ENCODE measurements at places on chromosomes 4 and X.

GRCh38 chr4:100949350-100949935 lies 397.9 kb downstream of the PPP3CA start:
- DNase-seq = no peak

GRCh38 chr4:167614866-167615265 lies 380.6 kb upstream of the SPOCK3 start:
- no peak for DNase-seq

DNA sequence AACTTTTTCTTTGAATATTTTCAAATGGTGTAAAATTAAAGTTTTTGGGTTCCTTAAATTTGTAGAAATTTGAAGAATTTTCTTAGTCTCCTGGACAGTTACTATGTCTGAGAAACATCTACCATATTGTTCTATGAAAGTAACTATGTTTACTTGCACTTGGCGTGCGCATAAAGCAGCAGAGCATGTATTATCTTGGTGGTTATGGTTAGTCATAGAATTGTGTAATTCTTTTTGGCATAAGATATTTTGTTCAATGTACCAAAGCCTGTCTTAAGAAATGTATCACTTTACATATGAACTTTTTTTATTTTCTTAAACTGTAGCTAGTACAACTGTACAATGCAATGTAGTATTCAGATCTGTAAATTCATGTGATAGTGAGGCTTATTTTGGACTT lies 49.2 kb downstream of the CDS1 start:
- DNase-seq = no peak

- no peak for DNase-seq
Observed at GRCh38 chr4:36709991-36710390, 428.6 kb downstream of the DTHD1 start.

DNA sequence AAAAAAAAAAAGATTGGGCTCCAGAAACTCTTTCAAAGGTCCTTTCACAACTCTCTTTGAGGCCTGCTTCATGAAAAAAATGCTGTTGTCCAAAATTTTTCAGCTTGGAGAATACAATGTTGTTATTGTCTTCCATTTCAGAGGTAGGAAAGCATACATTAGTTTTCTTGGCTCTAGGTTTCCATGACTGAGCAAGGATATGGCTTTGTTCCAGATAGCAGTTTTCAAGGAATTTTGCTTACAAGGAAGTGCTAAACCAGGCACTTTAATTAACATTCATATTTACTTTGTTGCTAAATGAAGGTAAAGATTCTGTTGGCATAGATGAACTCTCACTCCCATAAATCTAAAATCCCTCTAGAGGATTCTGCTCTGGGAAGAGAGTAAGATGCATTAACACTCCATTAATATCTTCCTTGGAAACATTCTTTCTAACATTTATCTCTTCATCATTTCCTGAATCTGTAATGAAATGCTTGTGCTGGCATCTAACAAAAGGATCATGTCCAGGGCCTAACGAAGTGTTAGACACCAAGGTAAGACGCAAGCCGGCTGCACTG lies 118.4 kb downstream of the COL25A1 start:
- DNase-seq = no peak

DNA sequence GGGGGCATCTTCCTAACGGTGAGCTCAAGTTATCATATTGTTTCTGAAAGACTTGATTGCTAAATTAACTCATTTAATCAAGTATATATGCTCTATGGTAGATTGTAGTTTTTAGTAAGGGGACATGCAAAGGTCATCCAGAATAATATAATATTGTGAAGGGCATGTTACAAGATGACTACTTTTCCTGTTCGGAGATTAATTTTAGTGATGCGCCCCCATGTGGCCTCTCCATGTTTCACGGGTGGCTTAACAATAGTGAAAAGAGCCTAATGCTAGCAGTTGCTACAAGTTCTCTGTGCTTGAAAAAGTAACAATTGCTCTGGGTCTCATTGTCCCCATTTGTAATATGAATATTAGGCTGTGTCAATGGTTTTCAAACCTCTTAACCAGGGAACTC lies 12.2 kb downstream of the SMPX start:
- peak; percentile 20 for DNase-seq

GRCh38 chr4:40238008-40238699 lies 41.3 kb downstream of the RHOH start:
- DNase-seq = no peak

DNA sequence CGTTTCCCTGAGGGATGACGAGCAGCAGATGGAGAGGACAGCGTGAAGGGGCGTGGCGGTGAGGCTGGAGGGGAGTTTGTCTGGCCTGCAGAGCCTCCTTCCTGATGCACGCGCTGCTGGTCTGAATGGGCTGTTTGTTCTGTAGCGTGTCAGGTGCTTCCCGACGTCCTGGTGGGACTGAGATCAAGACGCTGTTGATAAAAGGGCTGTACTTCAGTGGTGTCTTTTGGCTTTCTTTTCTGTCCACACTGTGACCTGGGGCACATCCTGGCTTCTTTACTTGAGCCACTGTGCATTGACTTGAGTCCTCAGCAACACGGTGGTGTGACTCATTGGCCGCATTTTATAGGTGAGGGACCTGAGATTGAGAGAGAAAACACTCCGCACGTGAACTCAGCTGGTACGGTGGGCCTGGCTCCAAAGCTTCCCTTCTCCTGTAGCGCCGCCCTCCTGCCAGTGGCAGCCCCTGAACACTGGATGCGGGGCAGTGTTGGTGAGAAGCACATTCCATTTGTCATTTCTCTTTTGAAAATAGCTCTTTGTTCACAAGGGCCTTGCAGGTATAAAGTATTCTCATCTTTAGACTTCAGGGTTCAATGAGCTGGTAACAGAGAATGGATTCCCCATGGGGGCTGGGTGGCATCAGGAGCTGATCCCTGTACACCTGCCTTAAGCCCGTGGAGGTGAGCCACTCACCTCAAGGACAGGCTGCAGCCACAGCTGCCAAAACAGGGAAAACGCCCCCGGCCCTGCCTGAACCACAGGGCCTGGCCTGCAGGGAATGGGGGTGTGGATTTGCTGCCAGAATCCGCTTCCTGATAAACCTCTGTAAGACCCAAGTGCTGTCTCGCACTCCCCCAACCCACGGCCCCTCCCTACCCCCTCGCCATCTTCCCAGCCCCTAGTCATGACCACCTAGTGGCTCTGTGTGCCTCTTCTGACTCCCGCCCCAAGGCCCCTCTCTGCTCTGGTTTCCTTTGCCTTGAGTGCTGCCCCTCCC lies 29.2 kb downstream of the NSG1 start:
- no peak for DNase-seq

DNA sequence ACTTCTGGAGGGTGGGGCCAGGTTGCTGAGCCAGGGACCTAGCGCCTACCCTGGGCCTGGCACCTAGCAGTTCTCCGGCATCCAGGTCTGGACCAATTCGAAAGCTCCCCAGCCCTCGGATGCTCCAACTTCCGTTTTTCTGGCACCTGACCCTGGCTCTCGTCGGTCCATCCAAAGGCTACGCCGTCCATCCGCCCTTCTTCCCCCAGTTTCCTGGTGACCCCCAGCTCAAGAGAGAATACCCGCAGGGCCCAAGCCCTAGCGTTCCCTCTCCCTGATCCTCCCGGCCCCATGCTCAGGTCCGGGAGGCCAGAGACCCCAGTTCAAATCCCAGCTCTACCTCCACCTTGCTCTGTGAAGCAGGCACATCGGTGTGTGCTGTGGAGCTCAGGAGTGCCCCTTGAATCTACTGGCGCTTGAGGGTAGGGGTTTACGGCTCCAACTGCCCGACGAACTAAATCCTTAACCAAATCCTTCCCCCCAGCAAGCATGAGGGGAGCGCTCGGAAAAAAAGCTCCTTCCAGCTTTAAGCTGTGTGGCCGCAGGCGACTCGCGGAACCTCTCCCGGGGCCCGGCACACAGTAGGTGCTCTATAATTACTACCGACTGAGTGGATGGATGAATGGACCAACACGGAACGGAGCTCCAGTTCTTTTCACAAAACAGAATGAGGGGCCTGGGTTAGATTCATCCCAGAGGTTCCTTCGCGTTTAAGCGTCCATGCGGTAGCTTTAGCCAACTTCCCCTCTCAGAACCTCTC lies 1.1 kb downstream of the CRMP1 start:
- no peak for DNase-seq

DNA sequence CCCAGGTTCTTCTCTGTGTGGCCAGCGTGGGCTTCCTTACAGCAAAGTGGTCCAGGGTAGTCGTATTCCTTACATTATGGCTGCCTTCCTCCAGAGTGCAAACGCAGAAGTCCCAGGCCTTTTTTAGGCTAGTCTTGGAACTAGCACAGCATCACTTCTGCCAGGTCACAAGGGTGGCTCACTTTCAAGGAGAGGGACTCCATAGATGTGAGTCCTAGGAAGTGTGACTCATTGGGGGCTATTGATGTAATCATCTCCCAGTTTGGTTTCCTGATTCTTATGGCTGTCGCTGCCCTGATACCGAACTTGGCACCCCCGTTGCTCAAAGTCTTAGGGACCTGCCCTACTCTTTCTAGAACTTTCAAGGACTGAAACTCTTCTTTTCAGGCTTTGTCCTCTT lies 140.0 kb downstream of the DCK start:
- no peak for DNase-seq

DNA sequence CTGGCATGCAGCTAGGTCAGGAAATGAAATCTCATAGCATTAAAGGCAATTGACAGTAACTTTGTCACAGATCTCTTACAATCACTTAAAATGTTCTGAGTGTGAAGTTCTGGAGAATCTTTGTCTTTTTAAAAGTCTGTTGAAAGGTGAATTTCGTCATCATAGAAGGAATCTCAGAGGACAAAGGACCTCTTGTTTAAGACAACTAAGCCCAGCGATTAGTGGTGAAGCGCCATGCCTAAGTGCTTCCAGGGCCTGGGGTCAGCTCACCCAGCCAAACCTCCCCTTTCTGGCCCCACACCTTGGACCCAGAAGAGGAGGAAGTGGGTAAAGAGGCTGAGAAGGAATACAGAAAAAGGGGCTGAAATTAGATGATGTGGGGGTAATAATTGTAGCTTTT lies 8.5 kb downstream of the FRMD7 start:
- DNase-seq = no peak

- DNase-seq = no peak
Observed at GRCh38 chrX:23373129-23373804, 38.6 kb downstream of the PTCHD1 start.

- DNase-seq = no peak
Observed at GRCh38 chr4:40306976-40307375, 28.2 kb upstream of the CHRNA9 start.

- no peak for DNase-seq
Observed at GRCh38 chrX:150182161-150182560, 181.0 kb upstream of the MAMLD1 start.

DNA sequence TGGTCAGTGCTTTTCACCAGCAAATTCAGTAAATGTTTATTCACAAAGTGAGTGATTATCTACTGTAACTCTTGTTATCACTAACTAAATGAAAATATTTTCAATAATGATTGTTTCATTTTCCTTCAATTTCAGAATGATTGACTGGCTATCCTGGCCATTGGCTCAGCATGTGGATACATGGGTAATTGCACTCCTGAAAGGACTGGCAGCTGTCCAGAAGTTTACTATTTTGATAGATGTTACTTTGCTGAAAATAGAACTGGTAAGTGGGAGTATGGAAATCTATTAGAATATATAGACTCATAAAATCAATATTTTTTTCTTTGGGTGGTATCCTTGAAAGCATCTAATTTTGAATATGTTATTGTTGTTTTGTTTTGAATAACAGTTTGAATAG lies 10.9 kb downstream of the USP38 start:
- DNase-seq = no peak

- DNase-seq = no peak
Observed at GRCh38 chrX:121781991-121782390, 734.6 kb downstream of the GLUD2 start.

DNA sequence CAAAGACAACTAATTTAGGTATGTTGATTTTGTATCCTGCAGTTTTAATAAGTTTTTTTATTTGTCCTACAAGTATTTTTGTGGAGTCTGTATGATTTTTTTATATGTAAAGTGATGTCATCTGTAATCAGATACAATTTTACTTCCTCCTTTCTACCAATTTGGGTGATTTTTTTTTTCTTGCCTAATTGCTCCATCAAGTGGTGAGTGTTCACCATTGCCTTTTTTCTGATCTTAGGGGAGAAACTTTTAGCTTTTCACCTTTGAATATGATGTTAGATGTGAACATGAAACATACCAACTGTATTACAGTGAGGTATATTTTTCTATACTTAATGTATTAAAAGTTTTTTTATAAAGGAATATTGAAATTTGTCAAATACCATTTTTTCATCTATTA lies 362.3 kb downstream of the PABPC4L start:
- no peak for DNase-seq

DNA sequence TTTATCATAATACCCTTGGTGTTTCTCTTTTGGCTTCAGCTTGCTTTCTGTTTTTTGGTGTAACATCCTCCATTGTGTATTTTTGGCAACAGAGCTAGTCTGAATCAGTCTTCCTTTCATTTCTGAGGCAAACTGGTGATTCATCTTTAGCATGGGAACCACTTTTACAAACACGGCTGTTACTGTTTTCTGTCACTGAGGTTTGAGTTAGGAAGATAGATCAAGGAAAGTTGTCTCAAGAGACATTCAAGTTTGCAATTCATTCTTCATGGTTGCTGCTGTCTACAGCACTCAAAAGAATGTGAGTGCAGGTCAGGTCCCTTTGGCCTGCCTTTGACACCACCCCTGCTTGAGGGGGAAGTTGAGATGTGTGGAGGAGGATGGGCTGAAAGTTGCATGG lies 36.3 kb downstream of the IL21 start:
- no peak for DNase-seq

DNA sequence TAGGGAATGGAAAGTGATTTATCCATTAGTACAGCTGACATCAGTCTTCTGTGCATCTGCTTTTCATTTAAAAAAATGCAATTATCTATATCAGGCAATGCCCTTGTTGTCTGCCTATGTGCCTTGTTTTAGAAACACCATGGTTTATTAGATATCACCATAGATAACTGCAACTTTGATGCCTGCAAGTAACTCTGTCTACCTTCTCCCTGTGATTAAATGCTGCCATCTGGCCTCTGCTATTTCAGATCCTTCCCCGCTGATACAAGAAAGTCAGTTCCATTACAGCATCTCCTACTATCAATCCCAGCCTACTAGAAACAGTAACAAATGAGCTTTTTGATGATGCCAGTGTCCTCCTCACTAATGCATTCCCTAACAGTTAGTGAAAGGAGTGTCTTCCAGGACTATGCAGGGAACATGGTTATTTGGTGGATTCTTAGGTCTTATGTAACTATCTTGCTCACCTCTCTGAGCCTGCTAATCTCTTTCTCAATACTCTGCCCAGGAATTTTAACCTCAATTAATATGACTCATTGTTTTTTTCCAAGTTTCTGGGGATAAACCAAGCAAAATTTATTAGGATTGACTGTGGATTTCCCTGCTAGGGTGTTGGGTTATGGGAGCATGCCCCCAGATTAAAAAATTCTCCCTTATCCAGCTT lies 444.9 kb downstream of the RAPGEF2 start:
- DNase-seq = no peak

DNA sequence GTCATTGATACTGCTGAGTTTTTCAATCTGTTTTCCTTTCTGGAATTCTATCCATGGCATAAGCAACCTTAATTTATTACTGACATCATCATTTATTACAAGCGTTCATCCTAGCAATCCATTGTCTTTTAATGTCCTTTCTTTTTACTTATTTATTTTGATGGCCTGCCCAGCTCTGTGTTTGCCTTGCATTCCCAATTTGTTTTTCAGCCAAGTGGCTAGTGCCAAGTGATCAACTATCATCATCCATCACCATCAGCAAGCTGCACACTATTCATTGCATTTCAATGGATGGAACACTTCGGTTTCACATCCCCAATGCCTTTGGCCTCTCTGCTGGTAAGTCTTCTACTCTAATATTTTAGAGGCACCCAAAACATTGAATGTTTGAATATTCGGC lies 831.7 kb upstream of the EPHA5 start:
- no peak for DNase-seq

GRCh38 chr4:8191136-8191747 lies 7.8 kb upstream of the SH3TC1 start:
- DNase-seq = peak; percentile 59

- DNase-seq = no peak
Observed at GRCh38 chrX:38311743-38312142, 15.6 kb downstream of the RPGR start.

All from CD4-positive, alpha-beta T cell treated with Interleukin-1 beta for 1 hour (primary cell).